ENCODE measurements at places on chromosomes 5 and 9.

GRCh38 chr9:134371731-134372130 lies 45.5 kb downstream of the RXRA start:
- DNase-seq = peak; percentile 85

DNA sequence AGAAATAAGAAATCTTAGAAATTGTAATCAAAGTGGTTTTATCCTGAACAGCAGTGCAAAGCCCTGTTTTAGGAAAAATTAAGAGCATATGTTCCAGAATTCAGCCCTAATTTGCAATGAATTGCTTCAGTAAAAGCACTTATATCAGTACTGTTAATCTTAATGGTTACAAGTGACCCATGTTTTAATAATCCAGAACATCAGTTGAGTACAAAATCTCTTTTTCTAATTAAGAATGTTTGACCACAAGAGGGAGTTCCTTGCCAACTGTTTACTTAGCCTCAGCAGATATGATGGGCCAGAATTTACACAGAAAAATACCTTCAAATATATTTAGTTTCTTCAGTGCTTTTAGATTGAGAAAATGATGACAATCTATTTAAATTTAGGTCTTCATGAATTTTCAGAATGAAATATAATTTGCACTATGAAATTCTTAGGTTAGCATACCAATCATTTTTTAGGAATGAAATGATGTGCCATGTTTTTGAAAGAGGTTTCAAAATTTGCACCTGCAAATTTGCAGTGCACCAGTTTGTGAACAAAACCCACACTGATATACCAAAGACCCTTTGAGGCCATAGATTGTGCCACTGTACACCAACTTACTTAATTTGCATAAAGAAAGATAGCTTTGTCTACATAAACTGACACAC lies 926.3 kb upstream of the ARRDC3 start:
- no peak for DNase-seq

DNA sequence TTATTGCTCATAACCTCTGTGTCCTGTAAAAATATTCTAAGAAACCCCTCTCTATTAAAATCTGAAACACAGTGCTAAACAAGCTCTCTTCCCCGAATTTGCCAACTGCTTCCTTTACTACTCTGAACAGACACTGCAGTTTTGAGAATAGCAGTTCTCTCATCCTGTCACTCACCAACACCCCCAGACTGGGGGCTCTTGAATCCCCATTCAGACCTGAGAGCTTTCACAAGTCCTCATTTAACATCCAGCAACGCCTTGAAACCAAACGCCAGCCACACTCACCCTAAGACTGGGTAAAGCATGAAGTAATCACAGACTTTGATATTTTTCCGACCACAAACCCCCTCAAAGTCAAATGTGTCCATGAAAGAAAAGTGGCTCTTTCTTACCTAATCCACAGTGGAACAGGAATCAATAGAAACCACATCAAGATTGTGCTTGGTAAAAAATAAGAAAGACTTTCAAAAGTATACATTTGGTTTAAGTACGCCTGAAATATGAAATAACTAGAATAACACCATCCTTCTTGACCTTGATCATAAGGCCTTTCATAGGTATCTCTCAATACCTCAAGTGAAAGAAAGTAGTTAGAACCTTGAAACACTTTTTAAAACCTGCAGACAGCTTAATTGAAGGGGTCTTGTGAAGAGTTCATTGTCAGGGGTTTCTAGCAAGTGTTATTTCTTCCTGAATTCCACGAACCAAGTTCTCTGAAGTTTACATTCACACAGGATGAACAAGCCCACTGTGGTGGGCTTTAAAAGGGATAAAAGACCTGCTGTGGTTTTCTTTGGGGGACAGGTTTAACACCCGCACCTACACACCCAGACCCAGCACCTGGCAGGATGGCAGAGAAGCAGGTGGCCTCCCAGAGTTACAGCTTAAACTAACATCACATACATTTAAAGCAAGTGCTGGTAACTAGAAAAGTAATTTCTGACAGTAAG lies 412.6 kb downstream of the MLLT3 start:
- DNase-seq = no peak

DNA sequence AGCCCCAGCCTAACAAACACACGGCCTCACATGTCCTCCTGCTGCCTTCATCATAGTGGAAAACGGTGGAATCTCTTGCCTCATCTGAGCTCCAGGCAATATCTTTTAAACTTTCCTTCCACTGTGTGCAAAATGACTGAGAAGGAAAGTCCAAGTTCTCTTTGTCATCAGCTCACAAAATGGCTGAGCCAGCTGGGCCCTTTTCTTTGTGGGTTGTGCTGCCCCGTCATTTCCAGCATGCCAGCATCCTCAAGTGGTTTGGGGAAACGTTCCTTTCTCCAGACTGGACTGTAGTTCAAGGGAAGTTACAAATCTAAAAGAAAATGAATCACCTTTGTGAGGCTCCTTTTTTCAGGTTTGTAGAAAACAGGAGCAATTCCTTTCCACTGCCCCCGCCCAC lies 171.1 kb upstream of the FSTL4 start:
- no peak for DNase-seq

GRCh38 chr9:31210978-31211570 lies 1173.4 kb upstream of the ACO1 start:
- DNase-seq = peak; percentile 12

GRCh38 chr9:136648751-136649150 lies 14.0 kb upstream of the EGFL7 start:
- DNase-seq = peak; percentile 85

GRCh38 chr5:136143312-136143711 lies 10.7 kb downstream of the SMAD5 start:
- DNase-seq = no peak

GRCh38 chr9:109815366-109815947 lies 35.5 kb downstream of the PALM2AKAP2 start:
- DNase-seq = no peak

DNA sequence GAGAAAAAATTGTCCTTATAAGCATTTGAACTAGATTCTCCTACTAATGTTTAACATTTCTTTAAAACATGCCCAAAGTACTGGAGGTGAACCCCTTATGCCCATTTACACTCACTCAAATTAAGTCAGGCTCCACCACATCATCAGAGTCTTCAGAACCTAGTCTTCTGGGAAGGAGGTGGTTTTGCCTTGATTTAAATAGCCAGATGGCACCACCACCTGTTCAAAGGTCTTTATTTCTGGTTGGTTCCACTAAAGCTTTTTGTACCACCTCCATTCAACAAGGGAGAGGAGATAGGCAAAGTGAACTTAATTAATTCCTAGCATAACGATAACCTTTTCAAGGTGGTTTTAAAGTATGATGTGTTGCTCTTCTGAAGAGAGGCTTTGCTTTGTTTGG lies 189.5 kb downstream of the SLF1 start:
- DNase-seq = no peak

DNA sequence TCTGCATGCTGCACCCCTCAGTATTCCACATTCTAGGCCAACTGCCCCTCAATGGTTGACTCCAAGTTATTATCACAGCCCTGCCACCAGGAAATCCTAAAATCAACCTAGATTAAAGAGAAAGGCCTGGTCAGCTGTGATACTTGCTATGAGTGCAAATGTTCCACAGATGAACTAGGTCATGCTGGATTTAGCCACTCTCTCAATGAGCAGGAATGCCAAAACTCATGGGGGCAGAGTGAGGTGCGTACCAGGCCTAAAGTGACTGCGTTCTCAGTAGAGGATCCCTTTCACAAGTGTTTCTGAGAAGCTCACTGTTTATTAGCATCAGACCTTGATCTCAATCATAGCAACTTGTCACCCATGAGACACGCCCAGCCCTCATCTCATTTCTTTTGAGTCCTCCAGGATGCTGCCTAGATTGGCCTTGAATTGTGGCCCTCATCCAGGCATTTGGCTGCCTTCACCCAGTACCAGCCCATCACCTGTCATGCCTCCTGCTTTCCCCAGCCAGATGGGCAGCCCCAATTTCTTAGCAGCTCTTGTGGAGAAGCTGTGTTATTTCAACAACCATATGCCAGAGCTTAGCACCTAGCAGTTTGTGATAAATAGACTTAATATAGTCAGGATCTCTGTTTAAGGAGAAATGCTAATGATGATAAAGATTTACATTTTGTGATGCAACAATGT lies 383.9 kb downstream of the CTNND2 start:
- DNase-seq = no peak

DNA sequence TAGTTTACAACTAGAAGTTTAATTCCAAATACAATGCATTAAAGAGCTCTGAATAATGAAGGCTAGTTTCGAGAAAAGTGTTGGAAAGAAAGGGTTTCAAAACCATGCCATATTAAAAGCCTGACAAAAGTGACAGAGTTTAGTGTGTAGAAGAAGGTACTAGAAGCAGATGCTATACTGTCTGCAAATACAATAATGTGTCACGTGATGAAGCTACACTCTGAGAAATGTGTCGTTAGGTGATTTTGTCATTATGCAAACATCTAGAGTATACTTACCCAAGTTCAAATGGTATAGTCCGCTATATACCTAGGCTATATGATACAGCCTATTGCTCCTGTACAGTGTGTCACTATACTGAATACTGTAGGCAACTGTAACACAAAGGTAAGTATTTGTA lies 494.1 kb downstream of the TLE1 start:
- no peak for DNase-seq

DNA sequence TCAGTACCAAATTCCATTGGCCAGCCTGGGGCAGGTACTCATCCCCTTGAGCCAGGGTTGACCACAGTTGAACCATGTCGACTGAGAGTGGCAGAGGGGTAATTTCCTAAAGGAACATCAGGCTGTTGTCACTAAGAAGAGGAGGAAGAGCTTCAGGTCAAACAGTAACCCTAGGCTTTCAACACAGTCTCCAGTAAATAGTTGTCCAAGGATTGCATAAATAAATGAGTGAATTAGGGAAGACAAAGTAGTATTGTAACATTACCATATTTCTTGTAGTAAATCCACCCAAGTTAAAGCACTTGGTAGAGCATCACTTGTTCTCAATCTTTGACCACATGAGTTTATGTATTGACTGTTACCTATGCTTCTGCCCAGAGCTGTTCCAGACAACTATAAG lies 7.4 kb downstream of the PSAT1 start:
- DNase-seq = no peak

DNA sequence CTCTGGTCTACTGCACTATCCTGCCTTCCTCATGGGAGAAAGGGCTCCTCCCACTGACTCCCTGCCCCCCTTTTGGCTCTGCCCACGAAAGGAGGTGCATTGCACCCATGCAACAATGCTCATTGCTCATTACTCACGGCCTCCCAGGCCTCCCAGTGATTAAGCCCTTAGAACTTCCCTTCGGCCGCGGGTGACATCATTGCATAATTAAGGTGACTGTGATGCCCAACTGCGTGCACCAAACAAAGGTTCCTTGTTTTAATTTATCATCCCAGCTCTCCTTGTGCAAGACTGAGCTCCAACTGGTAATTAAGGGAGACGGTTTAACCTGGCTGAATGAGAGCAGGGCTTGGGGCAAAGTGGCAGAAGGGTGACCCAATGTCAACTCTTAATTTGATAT lies 180.4 kb downstream of the GAS1 start:
- no peak for DNase-seq

- DNase-seq = no peak
Observed at GRCh38 chr5:67409126-67409777, 212.7 kb upstream of the CD180 start.

- DNase-seq = no peak
Observed at GRCh38 chr9:2231829-2232228, 216.7 kb downstream of the SMARCA2 start.

DNA sequence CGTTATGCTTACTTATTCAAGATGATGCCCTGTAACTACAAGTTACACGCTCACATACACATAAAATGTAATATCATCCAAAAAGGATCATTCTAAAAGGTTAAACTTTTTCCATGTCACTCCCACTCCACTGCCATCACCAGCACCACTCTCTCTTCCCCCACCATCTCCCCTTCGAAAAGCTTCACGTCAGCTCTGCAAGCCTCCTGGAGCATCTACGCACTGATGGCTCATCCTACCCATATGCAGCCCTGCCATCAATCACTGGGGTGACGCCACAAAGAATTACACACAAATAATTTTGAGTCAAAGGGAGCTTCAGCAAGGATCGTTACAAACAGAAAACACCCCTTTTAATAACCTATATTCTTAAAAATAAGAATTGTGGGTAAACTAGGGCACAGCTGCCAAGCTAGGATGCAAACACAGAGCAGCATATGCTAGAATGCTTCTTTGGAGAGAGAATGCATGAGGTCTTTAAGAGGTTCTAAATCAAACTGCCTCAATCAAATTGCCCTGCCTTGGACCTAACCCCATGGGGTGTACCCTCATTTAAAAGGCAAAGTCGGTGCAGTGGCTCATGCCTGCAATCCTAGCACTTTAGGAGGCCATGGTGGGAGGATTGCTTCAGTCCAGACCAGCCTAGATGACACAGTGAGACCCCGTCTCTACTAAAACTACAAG lies 56.1 kb downstream of the SHB start:
- no peak for DNase-seq

GRCh38 chr5:102921341-102922044 lies 166.4 kb downstream of the PAM start:
- no peak for DNase-seq

GRCh38 chr5:14971873-14972272 lies 100.3 kb upstream of the ANKH start:
- no peak for DNase-seq

- no peak for DNase-seq
Observed at GRCh38 chr5:109668668-109669422, 20.9 kb upstream of the MAN2A1 start.

DNA sequence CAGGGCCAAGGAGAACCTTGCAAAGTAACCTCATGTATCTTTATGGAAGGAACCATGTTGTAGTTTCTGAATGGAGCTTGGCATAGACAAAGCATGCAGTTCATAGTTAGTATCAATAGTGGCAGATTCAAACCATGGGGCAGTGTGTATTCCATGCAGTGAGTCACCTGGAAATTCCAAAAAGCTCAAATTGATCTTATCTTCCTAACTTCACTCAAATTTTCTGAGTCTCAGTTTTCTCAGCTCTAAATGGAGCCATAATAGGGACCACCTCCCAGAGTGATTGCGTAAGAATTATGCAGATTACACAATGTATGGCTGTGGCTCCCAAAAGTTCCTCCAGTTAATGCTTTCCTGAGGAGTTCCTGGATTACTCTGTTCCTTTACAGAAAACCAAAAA lies 549.9 kb upstream of the KLF4 start:
- no peak for DNase-seq

DNA sequence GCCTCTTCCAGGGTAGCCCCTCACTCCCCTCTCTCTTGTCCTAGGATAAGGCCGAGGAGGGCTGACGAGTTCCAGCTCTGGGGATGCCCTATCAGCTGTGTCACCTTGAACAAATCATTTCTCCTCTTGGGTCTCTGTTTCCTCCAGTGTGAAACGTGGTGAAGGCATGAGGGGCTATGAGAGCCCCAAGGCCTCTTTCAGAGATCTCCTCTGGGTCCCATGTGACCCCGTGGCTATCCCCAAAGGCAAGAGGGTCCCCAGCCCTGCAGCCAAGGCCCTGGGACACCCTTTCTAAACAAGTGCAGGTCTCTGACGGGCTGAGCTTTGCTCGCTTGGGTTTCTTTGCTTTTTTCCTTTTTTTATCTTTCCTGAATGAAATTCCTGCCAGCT lies 25.5 kb upstream of the SPTLC1 start:
- no peak for DNase-seq

GRCh38 chr9:82110881-82111280 lies 122.3 kb downstream of the SPATA31D1 start:
- no peak for DNase-seq
